ENCODE measurements at places on chromosomes 7 and 10. TPM values are rescaled to one million over a fixed set of nuclear protein-coding genes. Genes with fewer than 3 reads are reported as not detected.
A peak's percentile ranks its signal among the peaks of the same experiment; 100 is the strongest.

DNA sequence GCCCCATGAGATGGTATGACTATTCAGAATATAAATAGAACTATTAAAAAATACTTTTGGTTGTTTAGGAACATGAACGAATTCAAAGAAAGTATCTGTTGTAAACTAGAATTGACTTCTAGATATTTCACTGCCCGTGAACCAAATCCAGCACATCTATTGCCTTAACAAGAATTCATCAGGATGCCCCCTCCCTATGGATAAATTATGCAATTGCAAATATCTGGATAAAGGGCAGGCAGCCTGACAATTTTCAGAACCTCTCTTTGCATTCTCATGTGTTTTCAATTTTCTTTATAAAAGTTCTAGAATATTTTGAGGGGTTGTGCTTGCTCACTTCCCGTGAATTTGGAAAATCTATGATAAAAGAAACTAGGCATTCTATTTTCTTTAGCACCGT, 822.1 kb upstream of the SORCS1 start:
- no peaks in the 10 kb centered on the region for H3K27me3 ChIP-seq
- no peak for DNase-seq
- H3K4me1 ChIP-seq: no peaks in the 10 kb centered on the region
- no peaks in the 10 kb centered on the region for H3K36me3 ChIP-seq
- no peak overlapping the region for H3K4me3 ChIP-seq

DNA sequence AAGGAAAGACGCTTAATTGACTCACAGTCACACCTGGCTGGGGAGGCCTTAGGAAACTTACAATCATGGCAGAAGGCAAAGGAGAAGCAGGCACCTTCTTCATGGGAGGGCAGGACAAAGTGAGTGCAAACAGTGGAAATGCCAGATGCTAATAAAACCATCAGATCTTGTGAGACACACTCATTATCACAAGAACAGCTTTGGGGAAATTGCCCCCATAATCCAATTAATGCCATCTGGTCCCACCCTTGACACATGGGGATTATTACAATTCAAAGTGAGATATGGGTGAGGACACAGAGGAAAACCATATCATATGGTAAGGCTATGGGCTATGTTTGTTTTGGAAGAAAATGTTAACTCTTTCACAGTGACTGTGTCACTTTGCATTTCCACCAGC, 1272.5 kb upstream of the CELF2 start:
- no peak overlapping the region for H3K27ac ChIP-seq
- H3K4me1 ChIP-seq: no peaks in the 10 kb centered on the region
- no peak for DNase-seq
- H3K27me3 ChIP-seq: no peaks in the 10 kb centered on the region
- no peaks in the 10 kb centered on the region for H3K36me3 ChIP-seq

DNA sequence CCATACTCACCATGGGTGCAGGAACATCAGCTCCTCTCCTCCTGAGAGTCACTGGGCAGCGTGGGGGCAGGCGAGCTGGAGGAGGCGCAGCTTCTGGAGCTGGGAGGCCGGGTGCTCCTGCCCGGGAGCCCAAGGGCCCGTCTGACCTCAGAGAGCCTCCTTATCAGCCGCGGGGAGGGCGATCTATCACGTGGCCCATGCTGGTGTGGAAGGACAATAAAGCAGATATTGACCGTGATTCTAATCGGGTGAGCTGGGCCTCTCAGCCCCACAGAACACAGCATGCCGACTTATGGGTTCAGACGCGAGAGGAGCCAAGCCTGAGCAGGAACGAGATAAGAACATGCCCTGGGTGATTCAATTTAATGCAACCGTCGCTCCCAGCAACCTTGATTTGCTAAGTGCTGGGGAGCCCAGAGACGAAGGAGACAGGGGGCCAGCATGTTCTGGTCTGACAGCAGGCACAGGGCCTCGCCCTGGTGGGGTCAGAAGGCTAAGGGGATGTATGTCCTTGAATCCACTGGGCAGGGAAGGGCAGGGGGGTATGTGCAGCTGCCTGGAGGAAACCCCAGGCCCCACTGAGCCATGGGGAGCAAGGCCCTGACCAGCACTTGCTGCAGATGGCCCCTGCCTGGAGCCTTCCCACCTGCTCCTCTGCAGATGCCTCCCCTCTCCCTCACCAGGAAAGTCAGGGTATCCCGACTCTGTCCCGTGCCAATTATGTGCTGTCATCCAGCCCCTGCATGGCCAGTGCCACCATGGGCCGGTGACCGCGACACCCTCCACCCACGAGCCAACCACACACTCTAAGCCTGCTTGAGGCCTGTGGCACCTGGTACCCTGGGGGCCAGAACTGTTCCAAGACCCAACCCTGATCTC, 95.3 kb upstream of the RET start:
- DNase-seq: no peak
- no peak overlapping the region for H3K27ac ChIP-seq
- no peaks in the 10 kb centered on the region for H3K27me3 ChIP-seq
- peaks cover 7% of the 10 kb centered on the region for H3K4me1 ChIP-seq

DNA sequence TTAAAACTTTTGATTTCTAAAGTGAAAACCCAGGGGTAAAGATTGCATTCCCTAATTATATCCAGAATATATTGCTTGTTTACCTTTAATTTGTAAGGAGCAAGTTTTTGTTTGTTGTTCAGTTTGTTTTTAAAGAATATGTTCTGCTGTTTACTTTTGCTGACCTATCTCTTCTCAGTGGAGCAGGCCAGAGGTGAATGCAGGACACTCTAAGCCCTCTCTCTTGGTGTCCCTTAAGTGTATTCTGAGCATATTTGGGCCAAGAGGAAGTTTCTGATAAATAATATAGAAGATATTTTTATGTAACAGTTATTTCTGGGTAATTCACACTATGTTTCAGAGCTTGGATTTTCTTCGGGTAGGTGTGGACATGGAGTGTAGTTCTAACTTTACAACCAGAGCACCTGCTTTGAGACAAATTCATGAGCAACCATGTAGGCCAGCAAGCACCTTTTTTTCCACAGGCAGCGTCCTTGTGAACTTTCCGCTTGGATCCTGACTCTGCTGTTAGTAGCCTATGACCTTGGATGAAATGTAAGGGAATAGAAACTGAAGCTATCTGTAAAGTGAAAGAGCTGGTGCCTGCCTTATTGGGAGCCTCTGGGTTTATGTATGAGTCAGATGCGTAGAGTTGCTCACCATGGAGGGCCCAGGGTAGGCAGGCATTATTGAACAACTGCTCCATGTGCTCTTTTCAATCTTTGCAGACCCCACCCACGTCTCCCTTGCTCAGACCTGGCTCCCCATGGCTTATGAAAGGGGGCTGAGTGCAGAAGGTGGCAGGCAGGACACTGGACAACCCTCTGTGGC, 16.1 kb downstream of the OGDH start:
- no peaks in the 10 kb centered on the region for H3K27me3 ChIP-seq
- H3K4me1 ChIP-seq: peaks cover 49% of the 10 kb centered on the region
- peak overlapping the region; percentile 92 for H3K27ac ChIP-seq
- DNase-seq: no peak
- peak overlapping the region; percentile 58 for H3K4me3 ChIP-seq

The CNTNAP2 gene
- total RNA-seq: not detected

Data from activated naive CD8-positive, alpha-beta T cell treated with anti-CD3 and anti-CD28 coated beads, Interleukin-2, amount 10 ng/mL, durations not matched to agents 7 days and 5 days (primary cell).